Common myeloid progenitor, CD34-positive (primary cell): ENCODE measurements at places on chromosomes 6 and 20.

- DNase-seq, result no peak
Observed at GRCh38 chr6:113486199-113486598, 370.9 kb upstream of the MARCKS start.

DNA sequence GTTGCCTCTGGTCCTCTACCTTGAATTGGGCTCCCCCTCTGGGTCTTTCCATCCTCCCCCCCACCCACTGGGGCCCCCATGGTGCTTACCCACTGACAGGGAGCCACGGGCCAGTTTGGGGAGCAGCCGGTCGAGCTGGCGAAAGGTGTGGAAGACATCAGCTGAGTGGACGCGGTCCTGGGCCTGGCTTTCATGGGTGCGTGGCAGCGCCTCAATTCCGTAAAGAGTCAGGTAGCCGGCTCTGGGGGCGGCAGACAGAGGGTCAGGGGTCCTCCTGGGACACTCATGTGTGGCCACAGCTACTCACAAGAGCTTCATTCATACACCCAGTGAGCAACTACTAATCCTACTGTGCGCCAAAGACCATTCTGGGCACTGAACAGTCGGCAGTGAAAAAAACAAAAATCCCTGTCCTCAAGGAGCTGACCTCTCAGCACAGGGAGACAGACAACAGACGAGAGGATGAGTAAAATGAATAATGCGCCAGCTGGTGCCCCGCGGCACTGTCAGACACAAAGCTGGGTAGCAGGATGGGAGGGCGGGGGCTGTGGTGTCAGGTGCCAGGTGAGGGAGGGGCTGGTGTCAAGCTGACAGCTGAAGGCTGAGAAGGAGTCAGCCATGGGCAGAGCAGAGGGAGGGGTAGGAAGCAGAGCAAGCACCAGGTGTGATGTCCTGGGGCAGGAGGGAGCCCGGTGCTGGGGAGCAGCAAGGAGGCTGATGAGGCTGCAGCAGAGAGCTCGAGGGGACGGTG, 28.3 kb downstream of the PTGIS start:
- DNase-seq, result no peak

GRCh38 chr6:67535946-67536345, 1099.1 kb upstream of the ADGRB3 start:
- DNase-seq, result no peak

DNA sequence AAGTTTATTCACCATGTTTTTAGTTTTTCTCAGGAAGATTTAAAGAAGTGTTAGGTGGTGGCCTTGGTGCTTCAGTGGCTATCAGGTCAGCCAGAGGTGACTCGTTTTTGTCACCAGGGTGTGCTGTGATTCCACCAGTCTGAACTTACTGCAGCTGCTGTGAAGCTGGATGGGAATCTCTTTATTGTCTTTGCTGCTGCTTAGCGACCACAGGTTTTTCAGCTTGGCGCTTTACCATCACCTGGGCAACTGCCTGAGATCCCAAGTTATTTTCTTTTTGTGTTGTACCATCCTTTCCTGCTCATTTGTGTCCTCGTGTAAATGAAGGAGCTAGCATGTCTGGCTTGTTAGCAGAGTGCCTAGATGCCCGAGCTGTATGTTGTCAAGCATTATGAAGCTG, 146.9 kb downstream of the MACROD2 start:
- no peak for DNase-seq

GRCh38 chr20:33443006-33443511, 504 bp downstream of the SNTA1 start:
- DNase-seq, result no peak

DNA sequence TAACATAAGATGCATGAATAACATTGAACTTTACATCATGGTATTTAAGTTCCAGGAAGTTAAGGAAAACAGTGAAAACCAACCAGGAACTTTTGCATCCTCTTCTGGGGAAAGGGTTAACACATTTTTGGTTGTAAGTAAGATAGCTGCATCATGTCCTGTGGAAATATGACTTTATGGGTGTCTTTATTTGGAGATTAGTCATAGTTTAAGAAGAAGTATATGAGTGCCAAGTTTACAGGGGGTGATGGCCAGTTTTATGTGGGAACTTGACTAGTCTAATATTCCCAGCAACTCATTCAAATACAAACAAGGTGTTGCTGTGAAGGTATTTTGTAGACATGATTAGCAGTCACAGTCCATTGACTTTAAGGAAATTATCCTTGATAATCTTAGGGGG, 78.0 kb downstream of the PDE10A start:
- no peak for DNase-seq

GRCh38 chr6:67642582-67642981, 992.5 kb upstream of the ADGRB3 start:
- no peak for DNase-seq

- DNase-seq, result no peak
Observed at GRCh38 chr6:123869334-123869733, 65.7 kb downstream of the NKAIN2 start.

- DNase-seq, result peak; percentile 22
Observed at GRCh38 chr20:33401921-33402369, 626 bp upstream of the CDK5RAP1 start.

DNA sequence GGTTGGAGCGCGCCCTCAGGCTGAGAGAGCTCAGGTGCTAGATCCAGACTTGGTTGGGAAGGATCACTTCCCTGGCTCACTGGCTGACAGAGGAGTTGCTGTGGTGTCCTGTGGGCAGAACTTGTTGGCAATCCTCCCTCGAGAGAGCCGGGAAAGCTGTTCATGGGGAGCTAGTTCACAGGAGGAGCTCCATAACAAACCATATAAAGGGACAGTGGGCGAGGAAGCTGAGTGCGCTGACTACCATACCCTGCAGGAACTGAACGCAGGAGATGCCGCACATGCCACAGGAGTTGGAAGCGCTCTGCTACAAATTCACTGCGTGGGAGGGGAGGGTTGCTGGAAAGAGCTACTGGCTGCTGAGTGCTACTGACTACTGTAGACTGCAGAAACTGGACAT, 243.2 kb downstream of the OGFRL1 start:
- DNase-seq, result no peak

GRCh38 chr6:168226902-168227318, 92.7 kb downstream of the DACT2 start:
- DNase-seq, result no peak

DNA sequence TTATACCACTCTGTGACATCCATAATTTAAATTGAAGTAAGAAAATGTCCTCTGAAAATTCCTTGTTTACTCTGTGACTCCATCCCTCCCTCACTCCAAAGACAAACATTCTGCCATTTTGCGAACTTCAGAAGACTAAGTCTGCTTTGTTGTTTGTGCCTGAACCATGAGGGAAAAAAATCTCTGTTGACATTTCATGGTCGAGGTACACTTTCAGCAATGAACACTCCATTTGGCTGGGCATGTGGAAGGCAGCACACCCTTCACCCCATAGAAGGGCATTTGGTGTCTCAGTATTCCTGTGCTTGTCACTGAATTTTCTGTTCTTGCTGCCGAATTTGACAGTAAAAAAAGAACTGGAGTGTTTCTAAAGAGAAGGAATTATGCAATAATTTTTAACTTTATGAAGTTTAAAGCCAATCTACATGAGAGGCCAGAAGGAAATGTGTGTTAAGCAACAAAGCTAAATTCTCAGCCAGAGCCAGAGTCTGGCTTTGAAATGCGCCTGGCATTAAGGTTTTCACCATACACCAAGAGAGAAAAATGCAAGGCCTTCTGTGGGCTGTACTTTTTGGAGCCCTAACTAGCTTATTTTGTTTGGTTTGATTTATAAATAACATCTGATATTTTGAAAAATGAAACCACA, 4.7 kb upstream of the PBOV1 start:
- no peak for DNase-seq

GRCh38 chr6:133358574-133359150, 117.5 kb downstream of the EYA4 start:
- no peak for DNase-seq

DNA sequence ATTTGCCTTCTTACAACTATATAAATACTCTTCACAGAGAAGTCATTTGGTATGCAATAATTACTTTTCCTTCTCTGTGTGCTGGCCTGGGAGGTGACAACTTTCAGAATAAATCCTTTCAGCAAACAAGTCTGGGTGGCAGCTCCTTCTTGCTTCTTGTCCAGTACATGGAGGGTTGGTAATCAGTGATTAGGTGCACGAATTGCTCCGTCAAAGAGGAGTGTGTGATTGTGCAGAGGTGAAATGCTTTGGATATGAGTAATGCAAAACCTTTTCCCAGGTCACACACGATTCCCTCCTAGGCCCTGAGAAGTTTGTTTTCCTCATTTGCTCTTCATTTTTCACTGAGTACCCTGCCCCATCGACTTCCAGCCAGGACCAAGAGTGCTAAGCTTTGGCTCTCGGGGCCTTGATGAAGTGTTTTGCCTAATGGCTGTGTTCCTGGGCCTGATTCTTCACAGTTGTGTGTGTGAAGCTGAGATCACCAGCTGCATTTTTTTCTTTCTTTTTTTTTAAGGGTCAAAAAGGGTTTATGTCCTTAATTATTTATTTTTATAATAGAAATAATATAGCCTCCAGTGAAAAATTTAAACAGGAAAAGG, 216.5 kb downstream of the ZMYND8 start:
- no peak for DNase-seq

GRCh38 chr6:101114703-101115102, 233.6 kb upstream of the ASCC3 start:
- DNase-seq, result peak; percentile 11

- DNase-seq, result peak; percentile 45
Observed at GRCh38 chr6:98657764-98658163, 176.6 kb upstream of the POU3F2 start.

- DNase-seq, result peak; percentile 55
Observed at GRCh38 chr20:57594092-57594951, 25.9 kb downstream of the ZBP1 start.

DNA sequence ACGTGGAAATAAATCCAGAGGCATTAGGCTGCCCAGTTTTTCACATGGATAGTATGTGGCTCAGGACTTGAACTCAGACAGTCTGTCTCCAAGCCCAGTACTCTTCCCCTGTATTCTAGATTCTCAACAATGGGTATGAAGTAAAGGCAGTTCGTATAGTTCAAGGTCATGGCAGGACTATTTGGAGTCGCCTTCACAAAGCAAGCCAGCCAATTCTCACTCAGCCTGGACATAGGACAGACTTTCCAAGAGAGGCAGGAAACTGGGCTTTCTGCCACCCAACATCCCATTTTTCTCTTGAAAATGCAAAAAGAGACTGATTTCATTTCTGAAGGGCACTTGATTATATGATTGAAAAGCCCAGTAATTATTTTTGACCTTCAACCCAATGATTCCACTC, 111.0 kb downstream of the EDN1 start:
- DNase-seq, result no peak

- no peak for DNase-seq
Observed at GRCh38 chr6:103538381-103538780, 1321.3 kb downstream of the HACE1 start.

GRCh38 chr6:53103993-53104675, 38.9 kb downstream of the FBXO9 start:
- DNase-seq, result peak; percentile 59

- peak; percentile 46 for DNase-seq
Observed at GRCh38 chr6:117549611-117550010, 52.7 kb downstream of the GOPC start.
